ENCODE measurements at places on chromosomes 1 and 21. TPM values are rescaled to one million over a fixed set of nuclear protein-coding genes. Genes with fewer than 3 reads are reported as not detected.

The INKA2 gene
- 5.6 TPM for total RNA-seq

The SPRR2E gene
- not detected for total RNA-seq

The CTSK gene
- total RNA-seq = 16.8 TPM

GRCh38 chr1:151968058-151968457 is 25.6 kb downstream of the S100A10 start:
- H3K27ac ChIP-seq = no peak overlapping the region
- no peak for DNase-seq
- H3K4me1 ChIP-seq = peaks cover 4% of the 10 kb centered on the region
- H3K36me3 ChIP-seq = no peaks in the 10 kb centered on the region
- H3K4me3 ChIP-seq = no peak overlapping the region

GRCh38 chr1:168772428-168773060 is 43.5 kb upstream of the DPT start:
- no peaks in the 10 kb centered on the region for H3K4me1 ChIP-seq
- H3K36me3 ChIP-seq = no peaks in the 10 kb centered on the region
- no peak overlapping the region for H3K4me3 ChIP-seq
- no peaks in the 10 kb centered on the region for H3K27me3 ChIP-seq
- no peak for DNase-seq

GRCh38 chr1:109882288-109883245 is 28.1 kb upstream of the CSF1 start:
- DNase-seq = no peak
- H3K27ac ChIP-seq = no peak overlapping the region
- H3K4me3 ChIP-seq = no peak overlapping the region
- H3K36me3 ChIP-seq = no peaks in the 10 kb centered on the region
